ENCODE measurements at places on chromosomes 11 and 22. TPM values are rescaled to one million over a fixed set of nuclear protein-coding genes. Genes with fewer than 3 reads are reported as not detected.

Gene NXPE2
- 0.52 TPM for total RNA-seq

Gene TP53I11
- 6.8 TPM for total RNA-seq

Gene C22orf42
- total RNA-seq = not detected

Gene MMP3
- not detected for total RNA-seq

Gene OR4C5
- total RNA-seq = not detected

Gene HORMAD2
- total RNA-seq = not detected

Gene OR52E8
- total RNA-seq = not detected

Gene APOBEC3A
- total RNA-seq = 0.52 TPM

Gene PRG3
- 2.6 TPM for total RNA-seq

Gene MUC5AC
- total RNA-seq = under 0.01 TPM

Gene C11orf16
- not detected for total RNA-seq

Gene LINC01488
- not detected for total RNA-seq

Gene SHANK2
- total RNA-seq = 2.6 TPM

Gene GAB2
- 10.4 TPM for total RNA-seq

Gene DSCAML1
- 0.52 TPM for total RNA-seq

Gene SCGB1C1
- total RNA-seq = not detected

Gene ACAT1
- 112 TPM for total RNA-seq

Gene KLHDC7B
- not detected for total RNA-seq

Gene CADM1
- total RNA-seq = 35.0 TPM

Gene OR52I2
- not detected for total RNA-seq

Gene TSKU
- 6.8 TPM for total RNA-seq

Gene HEPN1
- total RNA-seq = not detected

Gene CDC45
- 3.1 TPM for total RNA-seq

Gene SLC1A2
- total RNA-seq = 1.6 TPM

Gene NUDT8
- 5.2 TPM for total RNA-seq

Gene RTN4RL2
- total RNA-seq = not detected

Gene DTX4
- total RNA-seq = 9.9 TPM

Gene ENDOD1
- 99.2 TPM for total RNA-seq

Gene IL18
- total RNA-seq = 0.52 TPM

Gene SLC22A8
- total RNA-seq = not detected

Gene KCTD21
- 2.6 TPM for total RNA-seq

Gene HOATZ
- total RNA-seq = not detected

Gene CABP2
- not detected for total RNA-seq

Gene OR51E2
- total RNA-seq = 0.52 TPM

Gene IRAG1
- total RNA-seq = 2.6 TPM

Gene KREMEN1
- total RNA-seq = 43.8 TPM

Gene CBX6
- total RNA-seq = 19.3 TPM

Gene KRTAP5-2
- total RNA-seq = not detected

Gene SLC5A4
- 1.0 TPM for total RNA-seq

Gene OR10D3
- total RNA-seq = 0.52 TPM

Gene CCND1
- total RNA-seq = 44.9 TPM

Gene TMA7B
- total RNA-seq = 0.52 TPM

Gene APOBEC3B
- total RNA-seq = 1.6 TPM

Gene C11orf52
- total RNA-seq = 0.52 TPM

Gene GLYATL1
- not detected for total RNA-seq

Gene MMP20
- total RNA-seq = not detected

All from skeletal muscle tissue (tissue), 5 donors.